Fibroblast of skin of scalp (primary cell): ENCODE measurements at places on chromosomes 3 and 15.

DNA sequence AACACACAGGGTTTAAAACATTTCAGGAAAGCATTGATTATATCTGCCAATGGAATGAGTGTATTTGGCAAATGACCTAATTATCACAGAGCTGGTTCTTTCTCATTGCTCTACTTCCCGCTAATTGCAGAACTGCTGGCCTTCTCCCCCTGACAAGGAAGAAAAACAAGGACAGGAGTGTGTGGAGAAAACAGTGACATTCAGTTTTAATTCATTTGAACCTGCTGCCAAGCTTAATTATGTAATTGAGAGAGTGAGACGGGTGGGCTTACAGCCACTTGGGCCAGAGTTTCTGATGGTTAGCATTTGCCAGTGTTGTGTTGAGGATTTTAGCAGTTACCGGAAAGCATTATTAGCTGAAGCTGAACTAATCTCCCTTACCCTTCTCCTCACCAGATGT lies 301.4 kb downstream of the RBMS3 start:
- DNase-seq = no peak

DNA sequence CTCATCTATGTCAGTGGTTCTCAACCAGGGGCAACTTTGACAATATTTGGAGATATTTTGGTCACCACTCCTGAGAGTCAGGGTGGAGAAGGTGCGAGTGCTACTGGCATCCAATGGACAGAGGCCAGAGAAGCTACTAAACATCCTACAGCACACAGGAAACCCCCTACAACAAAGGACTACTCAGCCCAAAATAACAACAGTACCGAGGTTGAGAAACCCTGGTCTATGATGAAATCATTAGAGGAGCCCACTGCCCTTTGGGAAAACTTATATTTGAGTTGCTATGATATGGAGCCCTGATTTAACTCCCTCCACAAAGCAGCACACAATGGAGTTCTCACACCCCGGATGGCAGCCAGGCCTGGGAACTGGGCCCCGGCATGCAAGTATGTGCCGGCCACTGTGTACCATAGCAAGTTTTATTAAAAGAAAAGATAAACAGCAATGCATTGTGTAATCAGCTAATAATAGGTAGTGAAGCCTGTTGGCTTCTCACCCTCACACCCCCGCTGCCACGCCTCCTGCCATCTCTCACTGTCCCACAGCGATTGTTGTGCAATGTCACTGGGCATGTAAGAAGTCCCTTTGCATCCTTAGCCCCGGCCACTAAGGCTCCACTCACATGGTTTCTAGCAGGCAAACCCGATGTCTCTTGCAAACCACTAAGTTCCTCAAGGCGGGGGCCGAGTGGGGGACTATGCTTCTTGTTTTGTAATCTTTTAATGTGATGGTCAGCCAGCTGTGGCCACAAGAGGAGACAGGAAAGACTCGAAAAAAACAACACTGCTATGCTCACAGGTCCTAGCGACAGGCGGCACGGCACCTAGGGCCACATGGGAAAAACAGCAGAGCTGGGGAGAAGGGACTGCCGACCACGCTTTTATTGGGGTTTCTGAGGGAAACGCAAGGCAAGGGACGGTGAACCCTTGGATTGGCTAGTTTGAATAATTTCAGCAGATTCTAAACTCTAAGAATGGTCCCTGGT lies 110.0 kb downstream of the AQP9 start:
- DNase-seq = no peak

GRCh38 chr3:98900265-98901118 lies 1.0 kb downstream of the DCBLD2 start:
- DNase-seq = no peak

GRCh38 chr3:171054921-171055320 lies 28.4 kb upstream of the SLC2A2 start:
- peak; percentile 37 for DNase-seq

- DNase-seq = peak; percentile 89
These were observed 5.3 kb downstream of the SNUPN start for GRCh38 chr15:75620058-75620820.

DNA sequence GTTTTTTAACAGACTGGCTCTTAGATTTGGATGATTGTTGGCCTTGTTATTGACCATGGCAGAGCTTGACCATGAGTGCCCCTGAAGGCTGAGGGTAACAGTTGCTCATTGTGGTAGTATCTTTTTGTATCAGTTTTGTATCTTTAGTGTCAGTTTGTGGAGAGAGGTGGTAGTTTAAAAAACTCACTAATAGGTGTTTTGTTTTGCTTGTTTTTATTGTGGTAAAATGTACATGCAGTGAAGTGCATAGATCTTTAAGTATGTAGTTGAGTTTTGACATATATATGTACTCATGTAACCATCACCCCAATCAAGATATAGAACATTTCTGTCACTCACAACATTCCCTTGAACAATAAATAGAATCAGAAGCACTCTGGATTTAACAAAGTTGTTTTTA lies 9.8 kb downstream of the GMPS start:
- no peak for DNase-seq

GRCh38 chr3:78545827-78546226 lies 1222.0 kb downstream of the ROBO1 start:
- DNase-seq = no peak

GRCh38 chr3:159169828-159170227 lies 368.0 kb downstream of the MFSD1 start:
- peak; percentile 43 for DNase-seq

GRCh38 chr15:27260523-27260922 lies 289.5 kb downstream of the GABRG3 start:
- DNase-seq = no peak

DNA sequence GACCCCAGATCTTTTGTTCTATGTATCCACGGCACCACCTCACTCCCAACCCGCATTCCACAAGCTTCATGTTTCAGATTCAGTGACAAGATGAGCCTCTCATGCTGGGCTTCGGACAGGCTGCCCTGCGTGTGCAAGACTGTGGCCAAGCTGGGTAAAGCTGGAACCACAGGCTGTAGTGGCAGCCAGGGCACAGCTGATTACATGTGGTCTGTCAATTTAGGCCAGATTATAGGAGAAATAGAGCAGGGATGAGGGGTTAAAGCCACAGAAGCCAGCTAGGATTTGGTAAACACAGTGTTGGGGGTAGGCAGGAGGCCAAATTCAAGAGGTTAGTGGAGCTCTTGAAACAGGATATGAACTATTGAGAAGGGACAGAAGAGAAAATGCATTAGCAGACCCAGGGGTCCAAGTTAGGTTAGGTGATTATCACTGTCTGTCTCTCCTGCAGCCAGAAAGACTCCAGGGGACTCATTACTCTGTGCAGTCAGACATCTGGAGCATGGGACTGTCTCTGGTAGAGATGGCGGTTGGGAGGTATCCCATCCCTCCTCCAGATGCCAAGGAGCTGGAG lies 12.9 kb downstream of the SNAPC5 start:
- DNase-seq = no peak
